Omental fat pad (tissue), 4 donors: ENCODE measurements at places on chromosomes 13 and 19.
A peak's percentile ranks its signal among the peaks of the same experiment; 100 is the strongest.

DNA sequence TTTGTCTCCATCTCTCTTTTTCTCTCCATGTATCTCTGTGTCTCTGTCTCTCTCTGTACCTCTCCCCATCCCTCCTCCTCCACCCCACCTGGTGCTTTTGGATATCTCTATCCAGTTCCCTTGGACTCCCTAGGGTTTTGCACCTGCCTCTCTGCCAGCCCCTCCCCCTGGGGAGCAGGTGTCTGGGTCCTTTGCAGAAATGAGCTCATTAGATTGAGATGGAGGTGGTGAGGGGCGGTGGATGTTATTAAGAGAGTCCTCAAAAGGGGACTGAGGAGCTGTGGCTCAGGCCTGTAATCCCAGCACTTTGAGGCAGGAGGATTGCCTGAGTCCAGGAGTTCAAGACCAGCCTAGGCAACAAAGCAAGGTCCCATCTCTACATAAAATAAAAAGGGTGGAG is 2.1 kb downstream of the KCNN4 start:
- no peak for DNase-seq

DNA sequence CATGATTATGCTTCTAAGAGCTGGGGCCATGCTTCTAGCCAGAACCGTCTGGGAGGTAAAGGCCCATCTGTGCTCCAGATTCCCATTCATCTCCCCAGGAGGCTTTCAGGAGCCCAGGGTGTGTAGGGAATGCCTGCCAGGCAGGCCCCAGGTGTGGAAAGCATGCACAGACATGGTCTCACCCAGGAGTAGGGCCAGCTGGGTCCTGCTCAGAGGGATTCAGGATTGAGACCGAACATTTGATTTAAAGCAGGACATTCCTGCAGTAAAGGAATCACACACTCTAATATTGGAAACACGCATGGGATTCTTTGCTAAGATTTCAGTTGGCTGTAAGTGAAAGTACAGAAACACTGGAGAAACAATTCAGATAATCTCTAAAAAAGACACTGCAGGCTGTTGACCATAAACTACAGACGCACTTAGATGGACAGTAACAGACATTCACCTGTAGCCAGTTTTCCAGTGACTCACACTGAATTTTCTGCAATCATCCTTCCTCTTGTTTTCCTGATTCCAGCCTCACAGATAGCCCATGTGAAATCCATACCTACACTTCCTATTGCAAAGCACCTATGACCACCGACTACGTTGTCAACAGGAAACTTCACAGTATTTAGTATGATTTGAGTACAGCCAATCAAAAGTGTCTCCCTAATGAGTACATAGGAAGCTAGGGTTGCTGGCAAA is 257.8 kb downstream of the TBC1D4 start:
- DNase-seq: no peak

- DNase-seq: no peak
Observed at GRCh38 chr19:7748756-7749155, 1.4 kb upstream of the CD209 start.

GRCh38 chr19:6297202-6297601 is 17.4 kb upstream of the MLLT1 start:
- DNase-seq: no peak

- DNase-seq: no peak
Observed at GRCh38 chr13:104953588-104953987, 1581.9 kb downstream of the EFNB2 start.

GRCh38 chr19:48628486-48629296 is 8.5 kb downstream of the DBP start:
- DNase-seq: no peak

DNA sequence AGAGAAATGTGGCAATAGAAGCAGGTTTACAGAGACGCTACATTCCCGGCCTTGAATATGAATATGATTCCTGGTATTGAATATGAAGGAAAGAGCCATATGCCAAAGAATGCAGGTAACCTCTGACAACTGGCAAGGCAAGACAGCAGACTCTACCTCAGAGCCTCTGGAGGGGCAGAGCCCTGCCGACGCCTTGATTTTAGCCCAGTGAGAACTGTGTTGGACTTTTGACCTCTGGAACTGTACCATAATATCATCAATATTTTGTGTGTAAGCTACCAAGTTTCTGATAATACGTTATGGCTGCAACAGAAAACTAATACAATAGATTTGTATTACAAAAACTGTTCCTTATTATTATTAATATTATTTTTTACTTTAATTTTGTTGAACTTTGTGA is 219.7 kb downstream of the FGF14 start:
- no peak for DNase-seq

DNA sequence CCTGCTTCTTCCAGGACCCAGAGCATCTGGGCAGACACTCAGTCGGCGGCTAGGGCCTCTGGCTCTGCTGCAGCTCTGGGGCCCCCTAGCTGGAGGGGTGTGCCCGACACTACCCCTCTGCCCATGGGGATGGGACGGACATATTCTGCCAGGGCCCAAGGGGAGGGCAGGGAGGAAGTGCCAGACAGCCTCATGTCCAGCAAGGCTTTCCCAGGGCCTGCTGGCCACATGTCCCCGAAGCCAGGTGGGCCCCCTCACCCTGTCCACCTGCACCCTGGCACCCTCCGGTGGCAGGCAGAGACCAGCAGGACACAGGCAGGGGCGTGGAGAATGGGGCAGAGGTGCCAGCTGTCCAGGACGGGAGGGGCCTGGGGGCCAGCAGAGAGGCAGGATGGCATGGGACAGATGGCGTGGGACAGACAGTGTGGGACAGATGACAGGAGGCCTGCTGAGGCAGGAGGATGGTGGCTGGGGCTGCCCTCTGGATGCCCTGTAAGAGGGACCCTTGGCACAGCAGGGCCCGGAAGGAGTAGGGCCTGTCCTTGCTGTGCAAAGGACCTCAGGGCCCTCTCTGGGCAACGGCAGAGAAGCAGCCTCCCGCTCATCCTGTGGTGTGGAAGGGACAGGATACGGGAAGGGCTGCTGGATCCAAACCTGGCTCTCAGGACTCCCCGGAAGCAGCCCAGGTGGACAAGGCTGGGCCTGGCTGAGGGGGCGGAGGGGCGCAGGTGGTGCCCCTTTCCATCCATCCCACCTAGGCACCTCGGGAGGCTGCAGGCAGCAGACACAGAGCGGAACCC is 29.1 kb downstream of the CEBPG start:
- no peak for DNase-seq

GRCh38 chr13:39110518-39111097 is 72.4 kb downstream of the NHLRC3 start:
- no peak for DNase-seq

GRCh38 chr19:15144046-15144646 is 36.9 kb downstream of the SYDE1 start:
- no peak for DNase-seq

DNA sequence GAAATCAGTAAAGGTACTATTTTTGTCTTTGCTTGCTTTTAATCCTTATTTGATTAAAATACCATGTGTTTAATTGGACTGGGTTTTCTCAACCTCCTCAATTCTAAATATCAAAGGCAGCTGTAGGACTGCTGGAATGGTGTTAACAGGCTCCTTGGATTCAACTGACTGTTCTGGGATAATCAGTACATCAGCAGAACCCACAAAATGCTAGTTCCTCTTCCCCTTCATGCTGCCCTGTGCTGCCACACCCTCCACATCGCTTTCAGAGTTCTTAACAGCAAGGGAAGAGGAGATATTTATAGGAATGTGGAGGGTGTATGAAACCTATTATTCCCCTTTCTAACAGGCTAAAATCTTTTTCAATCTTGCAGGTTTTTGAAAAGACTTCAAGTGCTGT is 82.4 kb downstream of the KCTD12 start:
- no peak for DNase-seq

DNA sequence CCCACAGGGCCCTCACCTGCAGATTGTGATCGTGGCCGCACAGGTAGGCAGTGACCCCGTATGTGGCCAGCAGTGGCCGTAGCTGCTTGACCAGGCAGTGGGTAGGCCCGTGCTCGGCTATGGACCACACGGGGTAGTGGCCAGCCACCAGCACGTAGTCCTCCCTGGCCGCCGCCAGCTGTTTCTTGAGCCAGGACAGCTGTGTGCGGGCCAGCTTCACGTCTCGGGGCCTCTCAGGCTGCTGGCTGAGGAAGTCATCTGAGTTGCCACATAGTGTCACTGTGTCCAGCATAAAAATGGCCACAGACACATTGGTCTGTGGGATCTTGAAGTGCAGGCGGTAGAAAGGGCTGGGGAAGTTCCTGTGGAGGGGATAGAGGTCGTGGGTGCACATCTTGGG is 1.2 kb downstream of the ACP5 start:
- DNase-seq: no peak

- no peak for DNase-seq
Observed at GRCh38 chr13:35791184-35791851, 314.8 kb upstream of the MAB21L1 start.

DNA sequence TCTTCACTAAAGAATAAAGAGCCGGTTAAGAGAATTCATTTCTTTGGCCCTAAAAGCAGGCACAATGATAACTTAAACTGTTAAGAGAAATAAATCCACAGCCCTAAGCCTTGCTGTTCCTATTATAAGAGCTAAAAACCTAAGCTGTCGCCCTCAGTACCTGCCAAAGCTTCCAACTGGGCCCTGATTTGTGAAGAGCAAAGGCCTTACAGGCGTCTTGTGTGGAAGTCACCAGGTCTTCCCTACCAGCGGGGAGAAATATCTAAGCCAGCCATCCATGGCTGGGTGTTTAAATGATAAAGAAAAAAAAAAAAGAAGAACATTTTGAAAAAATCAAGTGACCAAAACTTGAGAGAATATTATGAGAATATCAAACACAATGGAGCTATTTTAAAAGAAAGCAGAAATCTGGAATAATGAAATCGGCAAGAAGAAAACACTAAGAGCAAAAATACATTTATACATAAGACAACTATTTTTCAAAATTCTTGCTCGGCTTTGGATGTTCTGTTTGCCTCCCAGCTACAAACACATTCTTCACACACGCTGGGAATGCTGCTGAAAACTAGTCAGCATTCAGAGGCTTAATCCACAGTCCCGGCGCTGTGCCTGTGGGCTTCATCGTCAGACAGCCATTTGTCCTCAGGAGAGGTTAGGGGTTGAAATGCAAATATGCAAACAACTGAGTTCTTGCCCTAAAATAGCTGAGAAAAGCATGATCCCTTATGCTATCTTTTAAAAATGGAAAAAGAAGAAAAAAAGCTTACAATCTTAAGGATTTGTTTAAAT is 89.8 kb upstream of the LSM14A start:
- DNase-seq: no peak

DNA sequence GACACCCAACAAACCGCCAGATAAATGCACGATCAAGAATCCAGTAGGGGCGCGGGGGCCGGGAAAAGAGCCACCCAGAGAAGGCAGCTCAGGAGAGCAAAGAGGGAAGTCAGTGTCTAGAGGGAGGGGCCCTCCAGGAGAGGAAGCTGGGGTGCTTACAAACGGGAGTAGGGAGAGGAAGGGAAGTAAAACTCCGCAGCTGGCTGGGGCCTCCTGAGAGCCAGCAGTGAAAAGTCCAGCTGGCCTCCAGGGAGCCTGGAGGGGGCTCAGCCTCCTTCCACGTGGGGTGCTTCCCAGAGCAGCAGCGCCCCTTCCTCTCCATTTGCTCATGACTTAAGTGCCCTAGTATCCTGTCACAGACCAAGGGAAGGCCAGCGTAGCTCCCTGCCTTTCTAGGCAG is 51.8 kb downstream of the TMED1 start:
- DNase-seq: no peak

GRCh38 chr19:5418677-5419076 is 36.5 kb upstream of the ZNRF4 start:
- no peak for DNase-seq

DNA sequence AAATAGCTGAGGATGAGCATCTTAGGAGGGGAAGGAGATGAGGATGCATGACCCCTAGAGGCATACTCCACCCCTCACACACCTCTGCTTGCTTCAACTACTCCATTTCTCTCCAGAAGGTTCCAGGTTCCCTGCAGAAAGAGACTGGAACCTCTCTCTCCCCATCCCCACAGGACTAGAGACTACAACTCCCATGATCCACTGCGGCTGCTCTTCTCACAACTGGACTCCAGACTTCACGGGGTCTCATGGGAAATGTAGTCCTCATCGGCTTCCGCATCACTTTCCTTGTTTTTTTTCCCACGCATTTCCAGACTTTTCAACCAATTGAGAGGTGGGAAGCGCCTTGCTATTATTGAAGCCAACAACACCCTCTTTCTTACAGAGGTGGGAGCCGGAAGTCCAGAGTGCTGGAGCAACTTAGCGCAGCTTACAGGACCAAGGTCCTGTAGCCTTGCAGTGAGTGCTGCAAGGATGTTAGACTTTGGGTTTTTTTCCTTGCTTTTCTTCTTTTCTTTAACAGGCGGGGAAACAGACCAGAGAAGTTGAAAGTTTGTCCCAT is 13.9 kb upstream of the CACNG6 start:
- DNase-seq: peak; percentile 60

GRCh38 chr13:21355304-21355703 is 103.8 kb downstream of the ZDHHC20 start:
- no peak for DNase-seq

DNA sequence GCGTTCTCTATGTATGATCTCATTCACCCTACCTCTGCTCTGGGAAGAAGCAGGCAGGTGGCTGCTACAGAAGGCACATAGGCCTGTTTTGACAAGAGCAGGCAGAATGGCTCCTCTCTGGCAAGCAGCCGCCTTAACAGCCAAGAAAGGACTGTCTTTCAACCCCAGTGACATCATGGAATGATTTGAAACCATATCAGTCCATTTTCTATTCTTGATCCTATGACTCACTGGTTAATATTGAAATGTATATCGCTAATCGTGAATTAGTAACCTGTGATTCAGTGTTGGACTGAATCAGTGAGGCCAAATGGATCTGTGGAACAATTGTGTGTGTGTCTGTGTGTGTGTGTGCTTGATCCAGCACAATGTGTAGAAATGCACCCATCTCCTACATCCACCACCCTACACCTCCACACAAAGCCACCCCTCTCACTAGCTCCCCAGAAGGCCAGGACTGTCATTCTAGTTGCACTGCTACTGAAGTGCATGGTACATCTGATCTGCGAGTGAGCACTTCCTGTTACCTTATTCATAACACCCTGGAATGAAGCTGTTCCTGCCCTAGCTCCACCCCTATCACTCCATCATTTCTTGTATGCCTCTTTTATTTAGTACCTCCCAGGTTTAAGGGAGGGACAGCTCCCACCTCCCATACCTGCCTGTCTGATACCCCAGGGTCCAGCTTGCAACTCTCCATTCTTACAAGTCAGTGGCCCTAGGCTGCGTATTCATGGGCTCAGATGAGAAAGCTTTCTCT is 460.0 kb downstream of the FOXO1 start:
- DNase-seq: no peak

- DNase-seq: no peak
Observed at GRCh38 chr13:90751026-90751425, 596.5 kb upstream of the MIR17HG start.

GRCh38 chr13:49026851-49027250 is 51.1 kb downstream of the FNDC3A start:
- DNase-seq: no peak

GRCh38 chr13:50378509-50379044 is 363.3 kb downstream of the KCNRG start:
- DNase-seq: no peak

GRCh38 chr13:28058866-28059613 is 41.3 kb downstream of the FLT3 start:
- no peak for DNase-seq

DNA sequence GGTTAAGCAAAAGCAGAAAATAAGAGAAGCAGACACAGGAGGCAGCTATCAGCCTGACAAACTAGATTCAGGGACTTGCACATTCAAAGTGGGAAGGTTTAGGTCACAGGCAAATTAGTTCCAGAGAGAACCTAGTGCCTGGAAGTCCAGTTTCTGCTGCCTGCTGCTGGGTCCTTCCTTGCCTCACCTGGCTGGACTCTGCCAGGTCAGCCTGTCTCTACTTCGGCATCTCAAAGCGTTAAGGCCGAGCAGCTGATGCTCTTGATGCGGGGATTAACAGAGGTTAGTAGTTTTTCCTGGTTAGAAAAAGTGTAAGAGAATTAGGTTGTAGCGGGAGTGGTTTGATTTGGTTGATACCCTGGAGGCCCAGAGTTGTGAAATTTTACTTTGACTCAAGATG is 52.0 kb downstream of the KLF5 start:
- DNase-seq: no peak
